Osteocyte (in vitro differentiated cells): ENCODE measurements at places on chromosomes 11 and 22. TPM values are rescaled to one million over a fixed set of nuclear protein-coding genes. Genes with fewer than 3 reads are reported as not detected.

- H3K4me1 ChIP-seq, result no peaks in the 10 kb centered on the region
- H3K4me3 ChIP-seq, result no peak overlapping the region
- DNase-seq, result no peak
- H3K36me3 ChIP-seq, result no peaks in the 10 kb centered on the region
- H3K27me3 ChIP-seq, result peaks cover 7% of the 10 kb centered on the region
Observed at GRCh38 chr11:113497066-113497910, 22.1 kb upstream of the DRD2 start.

DNA sequence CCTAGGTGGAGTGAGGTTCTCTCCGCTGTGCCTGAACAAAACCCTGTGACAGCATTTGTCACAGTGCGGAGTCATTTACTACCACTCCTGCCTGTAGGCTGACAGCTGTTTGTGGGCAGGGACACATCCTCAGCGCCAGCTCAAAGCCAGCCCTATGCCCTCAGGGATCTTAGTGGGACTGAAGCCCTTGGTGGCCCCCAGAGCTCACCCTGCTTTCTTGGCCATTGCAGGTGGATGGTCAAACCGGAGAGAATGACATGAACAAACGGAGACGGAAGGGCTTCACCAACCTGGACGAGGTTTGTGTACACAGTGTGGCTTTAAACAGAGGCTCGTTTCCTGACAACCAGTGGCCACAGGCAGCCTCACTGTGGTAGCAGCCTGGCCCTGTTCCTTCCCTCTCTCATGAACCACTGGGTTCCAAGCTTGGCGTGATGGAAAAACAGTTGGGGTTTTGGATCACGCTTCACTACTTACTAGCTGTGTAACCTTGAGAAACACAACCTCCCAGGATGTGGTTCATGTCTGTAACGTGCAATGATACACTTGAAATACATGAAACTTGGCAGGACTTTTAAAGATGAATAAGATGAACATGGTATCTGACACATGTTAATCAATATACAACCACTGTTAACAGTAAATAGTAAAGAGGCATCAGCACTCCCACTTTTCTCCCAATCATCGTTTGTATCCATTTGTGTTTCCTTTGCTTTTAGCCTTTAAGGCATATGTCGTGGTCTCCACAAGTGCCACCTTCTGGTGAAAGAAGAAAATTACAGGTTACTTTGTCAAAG is 125.8 kb downstream of the MICAL2 start:
- H3K27ac ChIP-seq, result peak overlapping the region; percentile 48
- H3K36me3 ChIP-seq, result no peaks in the 10 kb centered on the region
- H3K4me3 ChIP-seq, result no peak overlapping the region

DNA sequence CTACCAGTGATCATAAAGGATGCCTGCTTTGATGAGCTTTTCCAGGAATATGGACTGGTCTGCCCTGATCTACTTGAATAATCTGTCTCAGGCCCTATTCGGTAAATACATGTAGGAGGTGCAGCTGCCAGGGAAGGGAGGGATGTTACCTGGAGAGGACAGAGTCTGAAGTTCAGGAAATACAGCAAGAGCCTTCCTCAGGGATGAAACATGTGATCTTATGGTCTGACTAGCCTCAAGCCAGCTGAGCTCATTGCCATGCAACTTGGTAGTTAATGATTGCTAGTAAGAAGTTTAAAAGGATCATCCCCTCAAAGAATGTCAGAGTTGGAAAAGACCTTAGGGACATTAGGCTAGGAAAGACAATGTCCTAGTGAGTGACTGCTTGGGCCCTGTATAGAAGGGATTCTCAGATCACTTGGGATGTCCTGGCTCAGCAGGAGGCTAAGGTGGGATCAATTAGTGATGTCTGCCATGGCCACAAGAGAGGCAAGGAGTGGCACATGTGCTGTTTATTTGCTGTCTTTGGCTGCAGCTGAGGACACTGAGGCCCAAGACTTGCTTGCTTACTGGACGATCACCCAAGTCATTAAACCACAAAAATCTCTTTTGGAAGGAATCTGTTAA is 18.5 kb downstream of the PTPRJ start:
- no peaks in the 10 kb centered on the region for H3K36me3 ChIP-seq
- no peaks in the 10 kb centered on the region for H3K27me3 ChIP-seq
- H3K27ac ChIP-seq, result peak overlapping the region; percentile 51

- H3K36me3 ChIP-seq, result no peaks in the 10 kb centered on the region
- no peak overlapping the region for H3K4me3 ChIP-seq
- peaks cover 9% of the 10 kb centered on the region for H3K27me3 ChIP-seq
- no peak overlapping the region for H3K27ac ChIP-seq
Observed at GRCh38 chr22:39643311-39644083, 72.9 kb downstream of the CACNA1I start.

GRCh38 chr11:92152245-92152644 is 72.4 kb upstream of the FAT3 start:
- no peak overlapping the region for H3K27ac ChIP-seq
- peaks cover 17% of the 10 kb centered on the region for H3K27me3 ChIP-seq
- DNase-seq, result no peak
- H3K4me1 ChIP-seq, result no peaks in the 10 kb centered on the region
- H3K36me3 ChIP-seq, result no peaks in the 10 kb centered on the region

DNA sequence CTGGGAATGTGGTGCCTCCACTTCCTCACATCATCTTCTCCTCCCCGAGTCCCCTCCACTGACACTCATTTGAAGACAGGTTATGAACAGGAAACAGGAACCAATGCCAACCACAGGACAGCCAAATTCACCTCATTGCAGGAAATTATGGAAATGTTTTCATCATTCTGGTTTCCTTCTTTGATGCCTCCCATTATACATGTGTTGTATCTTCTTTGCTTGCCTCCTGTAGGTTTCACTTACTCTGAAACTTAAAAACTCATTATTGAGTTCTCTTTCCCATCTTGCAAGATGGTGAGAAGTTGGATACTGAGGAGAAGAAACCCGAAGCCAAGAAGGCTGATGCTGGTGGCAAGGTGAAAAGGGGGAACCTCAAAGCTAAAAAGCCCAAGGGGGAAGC is 108.5 kb downstream of the PHF21B start:
- no peak overlapping the region for H3K27ac ChIP-seq
- H3K27me3 ChIP-seq, result peaks cover 8% of the 10 kb centered on the region
- no peak for DNase-seq
- H3K4me3 ChIP-seq, result no peak overlapping the region
- H3K4me1 ChIP-seq, result no peaks in the 10 kb centered on the region
- H3K36me3 ChIP-seq, result no peaks in the 10 kb centered on the region

GRCh38 chr11:69509846-69510390 is 28.5 kb downstream of the LINC01488 start:
- peaks cover 3% of the 10 kb centered on the region for H3K36me3 ChIP-seq
- H3K27ac ChIP-seq, result no peak overlapping the region
- no peak overlapping the region for H3K4me3 ChIP-seq
- no peak for DNase-seq

DNA sequence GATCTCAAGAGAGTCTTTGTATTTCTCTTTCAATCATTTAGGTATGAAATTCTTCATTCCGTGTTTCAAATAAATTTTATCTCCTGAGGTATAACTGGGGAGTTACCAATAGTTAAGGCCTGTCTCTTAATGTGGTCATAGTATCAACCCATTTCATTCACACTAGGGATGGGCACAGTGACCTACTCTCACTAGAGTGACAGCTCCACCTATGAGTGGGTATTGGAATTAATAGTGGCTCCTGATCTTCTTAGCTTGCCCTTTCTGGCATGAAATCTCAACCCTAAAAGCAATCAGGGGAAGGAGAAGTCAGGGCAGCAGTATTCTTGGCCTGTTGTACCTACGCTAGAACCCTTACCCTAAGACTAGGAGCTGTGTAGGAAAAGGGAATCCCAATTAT is 507.7 kb downstream of the FAM181B start:
- peaks cover 3% of the 10 kb centered on the region for H3K27me3 ChIP-seq
- DNase-seq, result no peak
- no peak overlapping the region for H3K4me3 ChIP-seq
- no peak overlapping the region for H3K27ac ChIP-seq

- DNase-seq, result no peak
- H3K4me3 ChIP-seq, result no peak overlapping the region
- H3K36me3 ChIP-seq, result no peaks in the 10 kb centered on the region
- no peaks in the 10 kb centered on the region for H3K27me3 ChIP-seq
Observed at GRCh38 chr11:116403794-116404461, 368.9 kb downstream of the BUD13 start.

GRCh38 chr11:25733777-25734176 is 598.2 kb upstream of the ANO3 start:
- no peak overlapping the region for H3K27ac ChIP-seq
- peaks cover 5% of the 10 kb centered on the region for H3K27me3 ChIP-seq
- no peaks in the 10 kb centered on the region for H3K4me1 ChIP-seq
- DNase-seq, result no peak

DNA sequence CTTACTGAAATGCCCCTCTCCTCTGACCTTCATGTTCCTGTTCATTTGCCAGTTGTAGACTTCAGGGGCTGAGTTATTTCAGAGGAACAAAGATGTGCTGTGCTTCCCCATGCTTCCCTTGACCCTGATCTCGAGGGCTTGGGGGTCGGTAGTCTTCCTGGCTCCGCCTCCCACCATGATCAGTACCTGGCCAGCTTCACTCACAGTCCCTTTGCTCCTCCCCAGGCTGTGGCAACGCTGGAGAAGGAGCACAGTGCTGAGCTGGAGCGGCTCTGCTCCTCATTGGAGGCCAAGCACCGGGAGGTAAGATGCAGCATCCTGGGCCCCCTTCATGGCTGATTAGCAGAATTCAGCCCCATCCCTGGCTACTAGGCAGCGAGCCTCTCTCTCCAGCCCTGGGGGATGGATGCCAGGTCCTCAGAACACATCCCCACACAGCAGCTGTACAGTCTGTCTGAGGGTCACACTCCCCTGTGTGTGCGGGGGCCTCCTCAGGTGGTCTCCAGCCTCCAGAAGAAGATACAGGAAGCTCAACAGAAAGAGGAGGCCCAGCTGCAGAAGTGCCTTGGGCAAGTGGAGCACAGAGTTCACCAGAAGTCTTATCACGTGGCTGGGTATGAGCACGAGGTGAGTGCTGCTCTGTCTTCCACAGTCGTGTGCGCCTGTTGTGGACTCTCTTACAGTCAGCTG is 64.5 kb downstream of the CEP164 start:
- no peaks in the 10 kb centered on the region for H3K27me3 ChIP-seq
- no peaks in the 10 kb centered on the region for H3K4me1 ChIP-seq
- peaks cover 53% of the 10 kb centered on the region for H3K36me3 ChIP-seq

DNA sequence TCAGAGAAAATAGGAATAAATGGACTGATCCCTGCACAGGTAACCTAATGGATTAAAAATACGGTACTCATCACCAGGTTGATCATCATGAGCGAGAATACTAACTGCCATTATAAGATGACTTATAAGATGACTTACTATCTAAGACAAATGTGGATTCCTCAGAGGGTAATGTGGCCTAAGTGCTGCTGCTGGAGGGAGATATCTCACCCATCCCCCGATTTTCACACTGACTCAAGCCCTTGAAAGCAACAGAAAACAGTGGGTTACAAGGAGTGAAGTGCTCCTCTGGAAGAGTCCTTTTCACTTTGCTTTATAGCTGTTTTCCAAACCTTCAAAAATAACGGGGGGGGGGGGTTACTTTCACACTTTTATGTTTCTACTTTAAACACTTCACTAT is 920 bp downstream of the TMEM218 start:
- DNase-seq, result no peak
- H3K4me1 ChIP-seq, result peaks cover 18% of the 10 kb centered on the region
- H3K4me3 ChIP-seq, result peak overlapping the region; percentile 98
- peak overlapping the region; percentile 96 for H3K27ac ChIP-seq
- no peaks in the 10 kb centered on the region for H3K36me3 ChIP-seq
- peaks cover 1% of the 10 kb centered on the region for H3K27me3 ChIP-seq

Gene PIH1D2
- 2.0 and 2.3 TPM in 2 replicates for total RNA-seq

Gene TALDO1
- 156 and 171 TPM in 2 replicates for total RNA-seq

Gene TAF1D
- total RNA-seq, result 82.6 and 84.2 TPM in 2 replicates

Gene OR6A2
- total RNA-seq, result 0.08 TPM in 1 of 2 replicates, not detected in the other

Gene DRD4
- 1.7 and 1.8 TPM in 2 replicates for total RNA-seq

Gene C11orf91
- total RNA-seq, result 0.75 TPM in 1 of 2 replicates, not detected in the other

Gene TCP11L1
- total RNA-seq, result 24.2 and 26.2 TPM in 2 replicates
